ENCODE measurements at places on chromosomes 2 and 18. TPM values are rescaled to one million over a fixed set of nuclear protein-coding genes. Genes with fewer than 3 reads are reported as not detected.

The PRSS56 gene
- not detected for total RNA-seq

The RUFY4 gene
- not detected for total RNA-seq

The FAM237A gene
- total RNA-seq = not detected

The IL36G gene
- total RNA-seq = not detected

The PAX3 gene
- total RNA-seq = not detected

The NMUR1 gene
- total RNA-seq = not detected

The CCDC102B gene
- total RNA-seq = 20.0 TPM

The ICA1L gene
- total RNA-seq = 230 TPM

The GRP gene
- total RNA-seq = 18.5 TPM

The EMX1 gene
- total RNA-seq = 27.9 TPM

The GPR45 gene
- 0.94 TPM for total RNA-seq

The RBMS1 gene
- 13.8 TPM for total RNA-seq

The FOXI3 gene
- 0.63 TPM for total RNA-seq

The TUBB6 gene
- 37.9 TPM for total RNA-seq

The GTF2A1L gene
- total RNA-seq = 1.6 TPM

The HNMT gene
- total RNA-seq = 54.1 TPM

The RPIA gene
- total RNA-seq = 8.1 TPM

The KCNK3 gene
- total RNA-seq = 5.0 TPM

The CHAC2 gene
- 3.8 TPM for total RNA-seq

The SULT6B1 gene
- not detected for total RNA-seq

The PLCD4 gene
- 2.2 TPM for total RNA-seq

The SYT4 gene
- 372 TPM for total RNA-seq

The BMP10 gene
- total RNA-seq = not detected

The TLX2 gene
- total RNA-seq = not detected

The PXDN gene
- total RNA-seq = 99.5 TPM

The LIMS2 gene
- total RNA-seq = 2.5 TPM

The LRP1B gene
- 117 TPM for total RNA-seq

The LAMA1 gene
- 26.0 TPM for total RNA-seq

The CCL20 gene
- not detected for total RNA-seq

The PLEK gene
- total RNA-seq = 0.94 TPM

The TMEM247 gene
- total RNA-seq = not detected

The ASXL3 gene
- total RNA-seq = 123 TPM

The DLGAP1 gene
- 277 TPM for total RNA-seq

The SULT1C2 gene
- 0.31 TPM for total RNA-seq

The TMEM198 gene
- total RNA-seq = 15.7 TPM

The GRB14 gene
- 19.1 TPM for total RNA-seq

The ZC3H15 gene
- 86.1 TPM for total RNA-seq

The ALPG gene
- not detected for total RNA-seq

The NRP2 gene
- total RNA-seq = 37.9 TPM

The SGPP2 gene
- 1.3 TPM for total RNA-seq

The LTBP1 gene
- 42.3 TPM for total RNA-seq

The LYG2 gene
- not detected for total RNA-seq

All from parietal lobe (tissue), 2 donors.